ENCODE measurements at places on chromosomes 3 and 15. TPM values are rescaled to one million over a fixed set of nuclear protein-coding genes. Genes with fewer than 3 reads are reported as not detected.
A peak's percentile ranks its signal among the peaks of the same experiment; 100 is the strongest.

DNA sequence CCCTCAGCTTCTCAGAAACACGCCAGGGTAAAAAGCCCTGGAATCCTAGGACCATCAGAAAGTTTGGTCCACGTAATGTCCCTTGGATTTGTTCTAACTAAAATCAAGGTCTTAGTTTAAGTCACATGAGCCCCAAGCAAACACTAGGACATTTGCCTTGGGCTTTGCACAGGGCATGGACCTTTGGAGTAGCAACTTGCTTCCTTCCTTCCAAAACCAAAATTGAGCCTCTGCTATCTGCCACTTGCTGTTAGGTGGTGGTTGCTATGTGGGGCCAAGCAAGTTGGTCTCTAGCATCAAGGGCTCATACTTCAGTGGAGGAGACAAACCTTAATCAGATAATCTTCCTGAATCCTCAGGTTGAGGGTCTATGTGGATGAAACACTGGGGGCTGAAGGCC lies 4.0 kb upstream of the DAG1 start:
- H3K27ac ChIP-seq: peak overlapping the region; percentile 98
- no peaks in the 10 kb centered on the region for H3K27me3 ChIP-seq
- no peak for DNase-seq

- H3K4me3 ChIP-seq: no peak overlapping the region
- H3K27ac ChIP-seq: no peak overlapping the region
- no peaks in the 10 kb centered on the region for H3K36me3 ChIP-seq
These were observed 595.2 kb upstream of the TBL1XR1 start for GRCh38 chr3:177792311-177793030.

DNA sequence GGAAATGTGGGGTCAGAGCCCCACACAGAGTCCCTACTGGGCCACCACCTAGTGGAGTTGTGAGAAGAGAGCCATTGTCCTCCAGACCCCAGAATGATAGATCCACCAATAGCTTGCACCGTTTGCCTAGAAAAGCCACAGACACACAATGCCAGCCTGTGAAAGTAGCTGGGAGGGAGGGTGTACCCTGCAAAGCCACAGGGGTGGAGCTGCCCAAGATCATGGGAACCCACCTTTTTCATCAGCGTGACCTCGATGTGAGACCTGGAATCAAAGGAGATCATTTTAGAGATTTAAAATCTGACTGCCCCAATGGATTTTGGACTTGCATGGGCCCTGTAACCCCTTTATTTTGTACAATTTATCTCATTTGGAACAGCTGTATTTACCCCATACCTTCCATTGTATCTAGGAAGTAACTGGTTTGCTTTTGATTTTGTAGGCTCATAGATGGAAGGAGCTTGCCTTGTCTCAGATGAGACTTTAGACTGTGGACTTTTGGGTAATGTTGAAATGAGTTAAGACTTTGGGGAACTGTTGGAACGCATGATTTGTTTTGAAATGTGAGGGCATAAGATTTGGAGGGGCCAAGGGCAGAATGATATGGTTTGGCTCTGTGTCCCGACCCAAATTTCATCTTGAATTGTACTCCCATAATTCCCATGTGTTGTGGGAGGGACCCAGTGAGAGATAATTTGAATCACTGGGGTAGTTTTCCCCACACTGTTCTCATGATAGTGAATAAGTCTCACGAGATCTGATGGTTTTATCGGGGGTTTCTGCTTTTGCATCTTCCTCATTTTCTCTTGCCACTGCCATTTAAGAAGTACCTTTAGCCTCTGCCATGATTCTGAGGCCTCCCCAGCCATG lies 49.0 kb downstream of the CD200 start:
- H3K36me3 ChIP-seq: no peaks in the 10 kb centered on the region
- H3K27ac ChIP-seq: no peak overlapping the region
- no peaks in the 10 kb centered on the region for H3K27me3 ChIP-seq
- H3K4me1 ChIP-seq: no peaks in the 10 kb centered on the region
- no peak overlapping the region for H3K4me3 ChIP-seq

GRCh38 chr3:30786365-30786764 lies 108.1 kb downstream of the GADL1 start:
- H3K4me1 ChIP-seq: no peaks in the 10 kb centered on the region
- no peak for DNase-seq
- H3K27me3 ChIP-seq: no peaks in the 10 kb centered on the region
- H3K4me3 ChIP-seq: no peak overlapping the region
- no peak overlapping the region for H3K27ac ChIP-seq

GRCh38 chr3:171873580-171873979 lies 30.4 kb downstream of the TMEM212 start:
- 0 out of 2 replicates have a peak overlapping the region, but pooled peaks have one; percentile 0 for H3K27ac ChIP-seq
- DNase-seq: no peak
- no peak overlapping the region for H3K4me3 ChIP-seq
- peaks cover 15% of the 10 kb centered on the region for H3K4me1 ChIP-seq
- H3K27me3 ChIP-seq: no peaks in the 10 kb centered on the region

DNA sequence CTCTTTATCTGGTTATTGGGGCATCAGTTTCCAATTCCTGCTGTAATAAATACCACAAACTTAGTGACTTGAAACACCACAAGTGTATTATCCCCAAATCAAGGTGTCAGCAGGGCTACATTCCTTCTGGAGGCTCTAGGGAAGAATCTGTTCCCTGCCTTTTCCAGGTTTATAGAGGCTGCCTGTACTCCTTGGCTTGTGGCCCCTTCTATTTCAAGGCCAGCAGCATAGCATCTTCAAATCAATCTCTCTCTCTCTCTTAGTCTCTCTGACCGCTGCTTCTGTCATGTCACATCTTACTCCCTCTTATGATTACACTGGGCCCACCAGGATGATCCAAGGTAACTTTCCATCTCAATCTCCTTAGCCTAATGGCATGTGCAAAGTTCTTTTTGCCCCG lies 44.9 kb upstream of the CA12 start:
- no peaks in the 10 kb centered on the region for H3K4me1 ChIP-seq
- H3K4me3 ChIP-seq: no peak overlapping the region
- no peaks in the 10 kb centered on the region for H3K36me3 ChIP-seq
- H3K27ac ChIP-seq: no peak overlapping the region
- DNase-seq: no peak
- H3K27me3 ChIP-seq: no peaks in the 10 kb centered on the region

GRCh38 chr3:30356866-30357753 lies 249.3 kb upstream of the TGFBR2 start:
- no peaks in the 10 kb centered on the region for H3K27me3 ChIP-seq
- no peak for DNase-seq
- no peaks in the 10 kb centered on the region for H3K36me3 ChIP-seq
- peaks cover 7% of the 10 kb centered on the region for H3K4me1 ChIP-seq

- no peak for DNase-seq
- H3K36me3 ChIP-seq: no peaks in the 10 kb centered on the region
- H3K4me3 ChIP-seq: no peak overlapping the region
- H3K27ac ChIP-seq: no peak overlapping the region
- no peaks in the 10 kb centered on the region for H3K27me3 ChIP-seq
These were observed 392.1 kb downstream of the NLGN1 start for GRCh38 chr3:173789530-173790162.

GRCh38 chr3:106232956-106233355 lies 364.1 kb upstream of the CBLB start:
- no peak overlapping the region for H3K27ac ChIP-seq
- no peak overlapping the region for H3K4me3 ChIP-seq
- no peaks in the 10 kb centered on the region for H3K4me1 ChIP-seq
- H3K36me3 ChIP-seq: no peaks in the 10 kb centered on the region
- H3K27me3 ChIP-seq: no peaks in the 10 kb centered on the region

- H3K27me3 ChIP-seq: no peaks in the 10 kb centered on the region
- H3K27ac ChIP-seq: no peak overlapping the region
- no peak for DNase-seq
These were observed 55.1 kb downstream of the AAGAB start for GRCh38 chr15:67199391-67199790.

- H3K4me3 ChIP-seq: no peak overlapping the region
- DNase-seq: no peak
- H3K27me3 ChIP-seq: no peaks in the 10 kb centered on the region
- no peak overlapping the region for H3K27ac ChIP-seq
- H3K36me3 ChIP-seq: no peaks in the 10 kb centered on the region
These were observed 941.7 kb downstream of the TUSC7 start for GRCh38 chr3:117651246-117651645.

DNA sequence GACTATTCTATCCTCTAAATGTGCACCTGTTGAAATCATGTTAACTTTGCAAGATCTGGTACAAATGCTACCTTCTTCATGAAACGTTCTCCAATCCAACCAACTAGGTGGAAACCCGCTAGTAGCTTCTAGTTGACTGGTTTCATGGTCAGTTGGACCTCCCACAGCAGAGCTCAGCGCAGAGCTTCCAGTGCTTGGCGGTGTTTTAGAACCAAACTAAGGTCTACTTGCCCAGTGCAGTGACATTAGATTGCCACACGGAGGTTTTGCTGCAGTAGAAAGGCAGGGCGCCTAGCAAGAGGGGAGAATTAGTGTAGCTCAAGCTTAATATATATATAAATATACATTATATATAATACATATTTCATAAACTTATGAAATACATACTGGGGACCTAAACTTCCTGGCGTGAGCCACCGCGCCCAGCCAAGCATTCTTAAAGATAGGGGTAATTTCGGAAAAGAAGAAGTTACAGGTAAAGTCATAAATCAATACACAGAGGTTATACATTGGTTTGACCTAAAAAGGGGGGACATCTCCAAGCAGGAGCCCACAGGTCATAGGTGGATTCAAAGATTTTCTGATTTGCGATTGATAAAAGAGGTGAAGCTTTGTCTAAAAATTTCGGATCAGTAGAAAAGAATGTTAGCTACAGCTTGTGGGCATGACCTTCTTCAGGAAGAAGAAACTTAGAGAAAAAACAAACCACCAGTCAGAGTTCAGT lies 2.1 kb upstream of the OXSR1 start:
- H3K4me3 ChIP-seq: no peak overlapping the region
- no peaks in the 10 kb centered on the region for H3K27me3 ChIP-seq
- H3K4me1 ChIP-seq: peaks cover 26% of the 10 kb centered on the region
- no peak for DNase-seq
- no peaks in the 10 kb centered on the region for H3K36me3 ChIP-seq
- H3K27ac ChIP-seq: peak overlapping the region; percentile 96

GRCh38 chr3:141012571-141012970 lies 38.6 kb upstream of the SPSB4 start:
- no peaks in the 10 kb centered on the region for H3K36me3 ChIP-seq
- H3K4me3 ChIP-seq: no peak overlapping the region
- no peaks in the 10 kb centered on the region for H3K27me3 ChIP-seq
- DNase-seq: no peak
- no peaks in the 10 kb centered on the region for H3K4me1 ChIP-seq

Gene SLC35A5
- 24.2 TPM for total RNA-seq

Gene ROBO1
- 17.5 TPM for total RNA-seq

Gene NDUFB4
- 217 TPM for total RNA-seq

Gene EEF1AKMT4
- 11.7 TPM for total RNA-seq

Gene C3orf70
- total RNA-seq: not detected

Gene CCK
- total RNA-seq: 2.7 TPM

Data from PC-9 (cell line).